Nephron progenitor cell (in vitro differentiated cells): ENCODE measurements at places on chromosomes 3 and 15.

DNA sequence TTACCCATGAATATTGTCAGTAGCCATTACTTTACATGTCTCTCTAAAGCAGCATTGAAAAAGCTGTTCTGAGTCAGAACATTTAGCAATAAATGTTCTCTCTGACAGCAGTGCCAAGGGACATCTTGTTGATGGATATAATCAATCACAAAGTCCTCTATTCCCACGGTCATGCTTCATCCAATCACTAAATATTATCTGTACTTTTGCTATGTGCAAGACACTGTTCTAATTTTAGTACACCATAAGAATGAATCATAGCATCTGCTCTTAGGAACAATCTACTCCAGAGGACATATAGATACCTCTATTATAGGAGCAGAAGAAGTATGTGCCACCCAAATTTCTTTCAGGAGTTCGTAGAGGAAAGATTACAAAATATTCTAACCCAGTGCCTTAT, 142.5 kb upstream of the MBNL1 start:
- DNase-seq: no peak
- peaks cover 4% of the 10 kb centered on the region for H3K4me1 ChIP-seq
- H3K27me3 ChIP-seq: no peaks in the 10 kb centered on the region
- H3K4me3 ChIP-seq: no peak overlapping the region

- no peak overlapping the region for H3K4me3 ChIP-seq
- no peaks in the 10 kb centered on the region for H3K36me3 ChIP-seq
- DNase-seq: no peak
- H3K27me3 ChIP-seq: peaks cover 10% of the 10 kb centered on the region
- H3K4me1 ChIP-seq: peaks cover 13% of the 10 kb centered on the region
- H3K27ac ChIP-seq: peak overlapping the region; percentile 69
Observed at GRCh38 chr3:24119321-24119751, 174.2 kb downstream of the NR1D2 start.

- no peak overlapping the region for H3K27ac ChIP-seq
- H3K4me1 ChIP-seq: peaks cover 13% of the 10 kb centered on the region
- peaks cover 16% of the 10 kb centered on the region for H3K36me3 ChIP-seq
- no peak overlapping the region for H3K4me3 ChIP-seq
Observed at GRCh38 chr3:98573181-98573728, 20.2 kb downstream of the CPOX start.

GRCh38 chr15:60964527-60964926, 264.6 kb downstream of the RORA start:
- H3K27ac ChIP-seq: no peak overlapping the region
- peaks cover 21% of the 10 kb centered on the region for H3K4me1 ChIP-seq
- DNase-seq: no peak
- H3K4me3 ChIP-seq: no peak overlapping the region

- H3K4me3 ChIP-seq: no peak overlapping the region
- no peaks in the 10 kb centered on the region for H3K36me3 ChIP-seq
- no peak for DNase-seq
- H3K27me3 ChIP-seq: peaks cover 37% of the 10 kb centered on the region
- H3K4me1 ChIP-seq: peaks cover 25% of the 10 kb centered on the region
Observed at GRCh38 chr15:91970142-91970541, 116.6 kb downstream of the SLCO3A1 start.

GRCh38 chr15:73000293-73000692, 52.0 kb upstream of the NEO1 start:
- no peak for DNase-seq
- peaks cover 5% of the 10 kb centered on the region for H3K27me3 ChIP-seq
- H3K4me3 ChIP-seq: no peak overlapping the region

- peaks cover 78% of the 10 kb centered on the region for H3K4me1 ChIP-seq
- H3K27me3 ChIP-seq: no peaks in the 10 kb centered on the region
- no peak overlapping the region for H3K4me3 ChIP-seq
- no peak overlapping the region for H3K27ac ChIP-seq
- no peak for DNase-seq
- no peaks in the 10 kb centered on the region for H3K36me3 ChIP-seq
Observed at GRCh38 chr15:66631616-66632263, 65.9 kb upstream of the LCTL start.

- peaks cover 3% of the 10 kb centered on the region for H3K27me3 ChIP-seq
- peaks cover 24% of the 10 kb centered on the region for H3K36me3 ChIP-seq
- DNase-seq: peak; percentile 25
- peak overlapping the region; percentile 94 for H3K27ac ChIP-seq
- peaks cover 60% of the 10 kb centered on the region for H3K4me1 ChIP-seq
Observed at GRCh38 chr3:123634149-123635051, 49.5 kb upstream of the HACD2 start.

DNA sequence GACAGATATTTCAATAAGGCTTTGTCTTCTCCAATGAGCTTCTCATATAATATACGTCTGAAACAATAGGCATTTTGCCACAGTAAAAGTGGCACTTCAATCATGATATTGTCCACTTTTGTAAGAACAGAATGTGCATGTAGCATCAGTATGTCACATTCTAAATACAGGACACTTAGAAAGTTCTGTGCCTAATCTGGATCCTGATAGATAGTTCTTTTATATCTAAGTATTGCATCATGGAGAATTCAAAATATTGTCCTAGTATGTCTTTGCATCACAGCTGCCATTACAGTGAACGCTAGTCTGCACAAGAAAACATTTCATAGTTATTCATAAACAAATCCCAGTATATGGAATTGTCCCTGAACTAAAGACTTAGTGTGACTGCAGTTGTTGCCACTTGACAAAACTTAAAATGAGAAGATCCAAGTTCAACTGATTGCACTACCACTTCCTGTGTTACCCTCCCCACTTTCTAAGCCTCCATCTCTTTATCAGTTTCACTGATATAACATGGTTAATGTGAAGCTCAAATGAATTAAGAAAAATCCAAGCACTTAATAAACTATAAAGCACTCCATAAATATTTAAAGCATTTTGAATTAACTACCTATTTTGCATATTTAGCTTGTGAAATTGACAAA, 19.6 kb downstream of the LRRFIP2 start:
- DNase-seq: no peak
- no peaks in the 10 kb centered on the region for H3K4me1 ChIP-seq
- peaks cover 66% of the 10 kb centered on the region for H3K36me3 ChIP-seq
- no peaks in the 10 kb centered on the region for H3K27me3 ChIP-seq
- H3K27ac ChIP-seq: peak overlapping the region; percentile 64

GRCh38 chr3:153572654-153573053, 410.6 kb downstream of the RAP2B start:
- DNase-seq: no peak
- H3K36me3 ChIP-seq: no peaks in the 10 kb centered on the region
- no peak overlapping the region for H3K4me3 ChIP-seq
- H3K27me3 ChIP-seq: no peaks in the 10 kb centered on the region

DNA sequence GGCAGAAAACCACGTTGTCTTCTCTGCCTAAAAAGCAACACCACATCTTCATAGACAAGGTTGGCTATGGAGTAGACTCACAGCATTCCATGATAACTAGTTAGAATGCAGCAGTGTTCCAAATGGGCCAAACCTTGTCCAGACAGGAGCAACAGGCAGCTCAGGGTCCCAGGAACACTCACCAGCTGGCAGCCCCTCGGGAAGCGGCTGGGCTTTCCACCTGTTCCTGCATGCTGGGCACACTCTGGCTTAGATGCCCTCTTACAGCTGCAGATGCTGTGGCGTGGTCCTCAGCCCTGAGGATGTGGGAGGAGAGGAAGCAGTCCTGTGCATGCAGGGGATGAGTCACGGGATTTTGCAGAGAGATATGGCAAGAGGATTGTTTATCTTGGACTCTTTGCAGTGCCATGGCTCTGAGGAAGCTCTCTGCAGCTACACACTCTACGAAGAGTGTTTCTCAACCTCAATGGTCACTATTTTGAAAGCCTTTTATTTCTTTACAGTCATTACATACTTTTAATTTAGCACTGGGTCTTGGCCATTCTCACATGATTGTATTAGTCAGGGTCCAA, 11.3 kb downstream of the NRROS start:
- no peak for DNase-seq
- H3K36me3 ChIP-seq: no peaks in the 10 kb centered on the region
- no peak overlapping the region for H3K27ac ChIP-seq
- H3K4me3 ChIP-seq: no peak overlapping the region
- H3K4me1 ChIP-seq: peaks cover 47% of the 10 kb centered on the region

GRCh38 chr3:110901536-110901935, 170.1 kb upstream of the NECTIN3 start:
- DNase-seq: no peak
- peaks cover 43% of the 10 kb centered on the region for H3K36me3 ChIP-seq
- H3K4me3 ChIP-seq: no peak overlapping the region
- peaks cover 24% of the 10 kb centered on the region for H3K4me1 ChIP-seq

DNA sequence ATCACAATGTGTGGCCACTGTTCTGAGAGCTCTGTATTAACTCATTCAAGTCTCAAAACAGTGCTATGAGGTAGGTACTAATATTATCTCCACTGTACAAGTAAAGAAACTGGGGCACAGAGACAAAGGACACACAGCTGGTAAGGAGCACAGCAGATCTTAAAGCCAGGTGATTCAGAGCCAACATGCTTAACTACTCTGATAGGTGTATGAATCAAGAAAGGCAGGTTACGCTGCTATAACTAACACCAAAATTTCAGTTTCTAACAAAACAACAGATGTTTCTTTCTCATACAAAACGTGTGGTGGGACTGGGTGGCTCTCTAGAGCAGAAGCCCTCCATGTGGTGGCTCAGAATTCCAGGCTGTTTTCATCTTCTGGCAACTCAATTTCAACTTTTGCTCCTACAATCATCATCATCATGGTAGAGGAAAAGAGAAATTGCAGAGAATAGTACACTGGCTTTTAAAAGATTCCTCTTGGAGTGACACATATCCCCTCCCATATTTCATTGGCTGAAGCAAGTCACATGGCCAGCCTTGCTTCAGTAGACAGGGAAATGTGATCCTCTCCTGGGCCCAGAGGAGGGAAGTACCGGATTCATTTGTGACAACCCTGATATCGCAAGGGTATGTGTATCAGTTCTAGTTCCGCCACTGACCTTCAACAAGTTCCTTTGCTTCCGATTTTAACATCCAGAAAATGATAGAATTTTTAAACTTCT, 126.2 kb upstream of the PTX3 start:
- no peaks in the 10 kb centered on the region for H3K4me1 ChIP-seq
- H3K27me3 ChIP-seq: no peaks in the 10 kb centered on the region
- H3K4me3 ChIP-seq: no peak overlapping the region
- H3K36me3 ChIP-seq: no peaks in the 10 kb centered on the region

- H3K27ac ChIP-seq: no peak overlapping the region
- H3K4me3 ChIP-seq: no peak overlapping the region
- no peaks in the 10 kb centered on the region for H3K36me3 ChIP-seq
- H3K4me1 ChIP-seq: peaks cover 4% of the 10 kb centered on the region
- H3K27me3 ChIP-seq: peaks cover 24% of the 10 kb centered on the region
- DNase-seq: no peak
Observed at GRCh38 chr3:13801361-13802204, 78.3 kb downstream of the WNT7A start.

- no peak overlapping the region for H3K27ac ChIP-seq
- H3K4me3 ChIP-seq: no peak overlapping the region
- no peaks in the 10 kb centered on the region for H3K36me3 ChIP-seq
Observed at GRCh38 chr3:106018102-106018501, 149.3 kb upstream of the CBLB start.

DNA sequence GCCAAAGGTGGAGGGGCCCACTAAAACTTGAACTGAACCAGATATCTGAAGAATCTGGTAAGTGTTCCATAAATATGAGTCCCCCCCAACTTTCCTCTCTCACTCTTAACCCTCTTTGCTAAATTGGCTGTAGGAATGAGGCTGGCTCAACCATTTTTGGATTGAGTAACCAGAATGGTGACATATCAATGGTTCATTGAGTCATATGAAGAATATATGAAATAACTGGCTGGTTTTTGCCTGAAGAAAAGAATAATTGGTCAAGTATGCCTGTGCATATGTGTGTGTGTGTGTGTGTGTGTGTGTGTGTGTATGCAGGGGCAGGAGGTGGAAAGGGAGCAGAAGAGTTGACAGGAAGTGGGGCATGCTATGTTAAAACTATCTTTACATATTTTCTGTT, 472.9 kb upstream of the THBS1 start:
- H3K4me3 ChIP-seq: no peak overlapping the region
- H3K27me3 ChIP-seq: peaks cover 3% of the 10 kb centered on the region
- H3K36me3 ChIP-seq: no peaks in the 10 kb centered on the region
- no peaks in the 10 kb centered on the region for H3K4me1 ChIP-seq
- no peak overlapping the region for H3K27ac ChIP-seq

- no peak overlapping the region for H3K4me3 ChIP-seq
- no peaks in the 10 kb centered on the region for H3K36me3 ChIP-seq
- H3K27me3 ChIP-seq: peaks cover 3% of the 10 kb centered on the region
- H3K27ac ChIP-seq: no peak overlapping the region
- H3K4me1 ChIP-seq: peaks cover 4% of the 10 kb centered on the region
- DNase-seq: no peak
Observed at GRCh38 chr3:154178172-154178571, 57.0 kb downstream of the ARHGEF26 start.

DNA sequence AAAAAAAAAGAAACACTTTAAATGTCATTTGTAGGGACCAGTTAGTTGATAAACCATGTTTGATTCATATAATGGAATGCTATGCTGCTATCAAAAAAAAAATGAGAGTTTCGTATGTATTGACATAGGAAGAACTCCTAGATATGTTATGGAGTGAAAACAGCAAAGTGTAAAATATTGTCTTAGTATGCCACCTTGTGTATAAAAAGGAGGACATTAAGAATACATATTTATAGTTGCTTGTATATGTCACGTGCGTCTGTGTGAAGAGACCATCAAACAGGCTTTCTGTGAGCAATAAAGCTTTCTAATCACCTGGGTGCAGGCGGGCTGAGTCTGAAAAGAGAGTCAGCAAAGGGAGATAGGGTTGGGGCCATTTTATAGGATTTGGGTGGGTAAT, 39.5 kb downstream of the KBTBD8 start:
- no peak for DNase-seq
- no peaks in the 10 kb centered on the region for H3K27me3 ChIP-seq
- H3K27ac ChIP-seq: no peak overlapping the region
- no peaks in the 10 kb centered on the region for H3K4me1 ChIP-seq
- no peak overlapping the region for H3K4me3 ChIP-seq

DNA sequence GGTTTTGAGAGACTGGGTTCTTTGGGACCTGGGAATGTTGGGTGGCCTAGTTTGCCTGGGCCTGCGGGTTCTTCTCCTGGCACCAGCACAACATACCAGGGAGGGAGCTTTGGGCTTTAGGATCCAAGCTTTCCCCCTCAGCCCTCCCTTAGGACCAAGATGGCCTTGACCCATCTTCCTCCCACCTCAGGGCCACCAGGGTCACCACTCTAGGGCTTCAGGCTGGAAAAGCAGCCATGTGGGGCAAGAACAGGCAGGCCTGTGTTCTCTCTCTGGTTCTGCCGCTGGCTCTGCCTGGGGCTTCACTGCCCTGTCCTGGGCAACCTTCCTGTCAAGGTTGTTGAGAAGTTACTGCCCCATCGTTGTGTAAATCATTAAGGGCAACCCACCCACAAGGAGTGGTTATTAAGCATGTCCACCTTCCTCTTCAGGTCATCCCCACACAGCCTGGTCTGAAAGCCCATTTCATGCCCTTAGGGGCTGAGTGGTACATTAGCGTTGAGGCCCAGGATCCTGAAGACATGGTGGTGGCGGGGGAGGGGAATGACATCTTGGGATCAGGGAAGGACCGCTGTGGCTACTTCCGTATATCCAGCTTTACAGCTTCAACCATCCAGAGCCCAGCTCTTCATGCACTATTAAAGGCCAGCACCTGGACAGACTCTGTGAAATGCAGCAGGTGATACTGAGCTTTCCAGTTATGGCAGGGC, 652 bp downstream of the DUOX1 start:
- H3K36me3 ChIP-seq: no peaks in the 10 kb centered on the region
- peaks cover 97% of the 10 kb centered on the region for H3K27me3 ChIP-seq
- no peak for DNase-seq
- peaks cover 34% of the 10 kb centered on the region for H3K4me1 ChIP-seq
- no peak overlapping the region for H3K27ac ChIP-seq
